Foreskin fibroblast (primary cell): ENCODE measurements at places on chromosomes 16 and 17.

DNA sequence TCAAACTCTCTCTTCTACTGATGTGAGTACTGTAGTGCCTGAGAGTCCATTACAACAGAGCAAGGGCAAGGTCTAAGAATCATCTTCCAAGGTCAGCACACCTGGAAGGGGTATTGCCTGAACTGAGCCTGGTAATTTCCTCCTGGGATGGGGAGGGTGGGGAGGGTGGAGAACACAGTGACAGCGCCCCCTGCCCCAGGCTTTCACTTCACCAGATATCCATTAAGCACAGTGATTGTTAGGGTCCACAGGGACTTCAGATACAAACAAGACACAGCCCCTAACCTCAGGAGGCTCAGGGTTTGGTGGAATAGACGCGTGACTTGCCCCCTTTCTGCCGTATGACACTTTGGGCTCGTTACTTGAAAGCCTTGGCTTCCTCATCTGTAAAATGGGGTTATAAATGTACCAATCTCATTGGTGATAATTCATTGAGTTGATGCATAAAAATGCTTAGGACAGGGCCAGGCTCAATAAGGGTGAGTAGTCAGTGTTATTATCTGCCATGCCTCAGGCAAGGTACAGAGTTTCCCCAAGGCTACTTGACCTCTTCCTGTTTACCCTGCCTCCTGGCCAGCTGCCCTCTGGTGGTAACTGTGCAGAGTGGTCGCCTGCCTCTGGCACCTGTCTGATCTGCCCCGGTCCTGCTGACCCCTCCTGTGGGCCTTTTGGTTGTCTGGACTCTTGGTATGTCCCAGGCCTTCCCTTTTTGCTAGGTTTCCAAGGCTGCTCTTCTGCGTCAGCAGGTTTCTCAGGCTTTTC is 13.1 kb upstream of the BRD7 start:
- no peak for DNase-seq

- DNase-seq: no peak
Observed at GRCh38 chr16:50683689-50684374, 2.7 kb upstream of the SNX20 start.

- DNase-seq: peak; percentile 55
Observed at GRCh38 chr17:30378241-30378824, 394 bp upstream of the CPD start.

DNA sequence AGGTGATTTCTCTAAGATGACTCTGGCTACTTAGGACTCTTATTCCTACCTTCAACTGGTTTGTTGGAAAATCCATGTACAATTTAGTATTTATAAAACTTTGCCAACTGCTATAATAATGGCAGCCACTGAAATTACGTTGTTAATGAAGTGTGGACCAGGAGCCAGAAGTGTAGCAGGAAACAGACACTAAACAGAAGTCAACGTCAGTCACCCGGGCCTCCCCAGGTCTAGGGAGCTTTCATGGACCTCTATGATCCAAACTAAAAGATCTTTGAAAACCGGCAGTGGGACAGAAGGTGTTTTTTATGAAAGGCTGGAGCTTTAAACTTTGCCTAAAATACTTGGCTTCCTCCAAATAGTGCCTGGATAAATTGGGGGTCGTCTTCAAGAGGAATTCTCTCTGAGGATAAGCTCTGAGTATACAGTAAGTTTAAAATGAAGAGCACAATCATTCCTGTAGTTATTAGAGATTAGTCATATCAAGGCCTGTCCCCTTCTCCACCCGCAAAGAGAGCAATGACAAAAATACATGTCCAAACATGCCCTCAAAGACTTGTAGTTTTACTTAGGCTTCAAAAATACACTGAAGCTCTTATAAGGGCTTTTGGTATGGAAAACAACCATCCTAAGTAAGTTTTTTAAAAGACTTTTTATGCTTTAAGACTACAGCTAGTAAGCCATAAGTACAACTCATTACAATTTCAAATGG is 34.6 kb downstream of the DCUN1D3 start:
- no peak for DNase-seq

DNA sequence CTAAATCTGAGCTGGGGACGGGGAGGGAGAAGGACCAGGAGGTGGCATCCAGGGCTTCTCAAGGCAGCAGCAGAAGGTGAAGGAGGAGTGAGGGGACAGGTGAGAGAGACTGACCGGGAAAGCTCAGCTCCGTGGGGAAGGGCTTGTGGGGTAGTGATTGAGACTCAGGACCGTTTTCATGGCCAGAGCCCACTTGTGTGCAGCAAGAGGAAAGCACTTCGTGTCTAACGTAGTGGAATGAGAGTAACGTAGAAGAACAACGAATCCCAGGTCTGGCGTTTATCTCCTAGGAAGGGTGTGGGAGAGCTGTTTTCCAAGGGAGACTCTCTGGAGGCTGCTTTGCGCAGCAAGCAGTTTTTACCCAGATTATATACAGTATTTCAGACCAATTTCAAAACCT is 1.3 kb upstream of the CDH3 start:
- DNase-seq: no peak

- no peak for DNase-seq
Observed at GRCh38 chr17:22374741-22375140, 682.4 kb downstream of the KCNJ18 start.
